ENCODE measurements at places on chromosomes 16 and 17. TPM values are rescaled to one million over a fixed set of nuclear protein-coding genes. Genes with fewer than 3 reads are reported as not detected.
A peak's percentile ranks its signal among the peaks of the same experiment; 100 is the strongest.

- no peak for DNase-seq
These were observed 16.0 kb downstream of the MYO15A start for GRCh38 chr17:18124345-18125126.

- no peak for DNase-seq
These were observed 479.9 kb upstream of the CDH11 start for GRCh38 chr16:65601781-65602180.

DNA sequence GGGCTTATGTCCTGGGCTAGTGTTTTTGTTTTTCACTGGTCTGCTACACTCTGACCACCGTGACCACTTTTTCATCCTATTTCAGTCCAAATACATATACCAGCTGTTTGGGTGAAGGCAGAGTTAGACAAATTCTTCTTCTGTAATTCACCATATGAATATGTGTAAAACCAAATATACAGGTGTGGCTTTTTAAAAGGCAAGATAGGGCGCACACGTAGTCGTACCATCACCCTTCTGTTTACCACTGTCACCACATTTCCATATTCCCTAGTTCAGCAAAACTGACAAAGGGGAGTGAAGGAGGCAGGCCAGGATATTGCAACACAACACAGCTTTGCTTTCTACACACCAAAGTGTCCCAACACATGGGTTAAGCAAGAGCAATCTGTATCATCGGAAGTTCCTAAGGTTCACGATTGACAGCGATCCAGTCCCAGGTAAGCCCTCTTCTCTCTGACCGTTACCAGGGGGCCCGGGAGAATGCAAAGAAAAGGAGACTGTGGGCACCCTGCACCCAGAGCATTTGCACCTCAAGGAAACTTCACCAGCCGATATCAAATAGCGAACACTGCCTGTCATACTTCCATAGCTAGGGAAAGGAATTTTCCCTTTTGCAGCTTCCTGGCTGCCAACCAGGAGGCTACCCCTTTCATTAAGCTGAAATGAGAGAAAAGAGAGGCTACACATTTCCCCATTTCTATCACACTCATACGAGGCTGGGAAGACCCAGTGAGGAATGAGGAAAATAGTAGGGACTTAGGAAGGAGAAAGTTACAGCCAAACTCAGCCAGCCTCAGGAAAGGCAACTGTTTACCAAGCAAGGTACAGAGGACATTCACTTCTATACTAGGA lies 23.1 kb downstream of the CREBBP start:
- no peak for DNase-seq

GRCh38 chr16:569445-570254 lies at the start of gene PIGQ:
PIGQ (plus strand) TSS chr16:569968; CDS start chr16:574075, 4,107 bp downstream.
- peak; percentile 65 for DNase-seq

GRCh38 chr16:64312980-64313379 lies 808.9 kb downstream of the CDH11 start:
- no peak for DNase-seq

Gene MYO15B
- total RNA-seq: 18.1 TPM

Gene RASL10B
- 1.0 TPM for total RNA-seq
